ENCODE measurements at places on chromosomes 6 and 20.

GRCh38 chr6:13172291-13172690, 156.0 kb downstream of the TBC1D7 start:
- DNase-seq: no peak

GRCh38 chr20:11651138-11651537, 266.6 kb upstream of the BTBD3 start:
- DNase-seq: no peak

- DNase-seq: no peak
Observed at GRCh38 chr6:167212713-167213005, 54.9 kb upstream of the GPR31 start.

DNA sequence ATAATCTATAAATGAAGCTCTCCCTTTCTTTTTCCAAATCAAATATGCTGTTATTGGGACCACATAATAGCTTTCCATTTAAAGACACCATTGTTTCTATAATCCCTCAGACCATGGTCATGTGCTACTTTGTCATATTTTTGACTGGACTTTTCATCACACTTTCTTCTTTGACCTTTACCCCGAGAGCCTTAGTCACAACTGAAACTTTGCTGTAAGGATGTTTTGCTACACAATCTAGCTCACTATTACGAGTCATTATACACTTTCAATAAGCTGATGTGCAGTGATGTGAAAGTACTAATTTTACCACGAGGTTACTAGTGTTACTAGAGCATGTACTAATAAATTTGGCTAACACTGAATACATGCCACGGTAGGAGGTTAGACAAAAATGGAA, 367.2 kb upstream of the RUNX2 start:
- no peak for DNase-seq

DNA sequence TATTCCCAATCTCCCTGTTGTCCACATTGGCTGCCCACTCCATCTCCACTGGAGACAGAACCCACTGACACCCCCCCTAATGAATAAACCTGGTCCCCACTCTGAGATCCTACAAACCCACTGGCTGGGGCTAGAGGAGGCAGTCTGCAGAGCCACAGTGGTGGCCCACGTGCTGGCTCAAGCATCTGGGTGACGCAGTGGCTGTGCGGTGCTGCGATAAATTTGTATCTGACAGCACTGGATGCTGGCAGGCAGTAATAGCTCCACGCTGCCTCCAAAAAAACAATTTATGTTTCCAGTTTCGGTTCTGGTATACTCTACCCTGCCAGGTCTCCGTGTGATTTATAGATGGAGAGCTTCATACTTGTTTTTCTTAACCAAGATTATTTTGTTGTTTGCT, 87.1 kb upstream of the SYNDIG1 start:
- DNase-seq: no peak

GRCh38 chr20:39813190-39813829, 851.2 kb downstream of the DHX35 start:
- DNase-seq: no peak

GRCh38 chr6:136609873-136610706, 59.9 kb upstream of the MAP7 start:
- no peak for DNase-seq
